ENCODE measurements at places on chromosomes 12 and 14.
A peak's percentile ranks its signal among the peaks of the same experiment; 100 is the strongest.

- no peak for DNase-seq
Measured at GRCh38 chr12:132145334-132145733, 1.1 kb downstream of the NOC4L start.

GRCh38 chr12:89355243-89356068 lies 3.2 kb upstream of the DUSP6 start:
- DNase-seq: no peak

DNA sequence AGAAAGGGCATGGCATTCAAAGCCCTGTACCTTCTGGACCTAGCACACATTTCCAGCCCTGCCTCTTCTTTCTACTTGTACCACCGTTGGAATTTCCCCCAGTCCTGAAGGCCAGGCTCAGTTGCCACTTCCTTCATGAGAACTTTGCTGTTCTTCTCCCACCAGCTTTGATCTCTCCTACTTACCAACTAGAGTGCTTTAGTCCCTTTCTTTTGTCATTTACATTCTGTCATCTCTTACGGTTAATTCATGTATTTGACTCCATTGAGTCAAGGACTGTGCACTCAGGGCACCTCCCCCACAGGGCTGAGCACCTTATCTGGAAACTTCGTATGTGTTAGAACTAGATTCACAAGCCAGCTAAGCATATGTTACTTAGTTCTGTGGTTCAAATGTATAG lies 26.3 kb downstream of the BICDL1 start:
- DNase-seq: peak; percentile 35

GRCh38 chr12:42129595-42130204 lies 15.0 kb downstream of the GXYLT1 start:
- no peak for DNase-seq

GRCh38 chr12:127150028-127150427 lies 1116.9 kb upstream of the TMEM132C start:
- no peak for DNase-seq

- DNase-seq: no peak
Measured at GRCh38 chr12:19757317-19757877, 318.1 kb downstream of the AEBP2 start.

DNA sequence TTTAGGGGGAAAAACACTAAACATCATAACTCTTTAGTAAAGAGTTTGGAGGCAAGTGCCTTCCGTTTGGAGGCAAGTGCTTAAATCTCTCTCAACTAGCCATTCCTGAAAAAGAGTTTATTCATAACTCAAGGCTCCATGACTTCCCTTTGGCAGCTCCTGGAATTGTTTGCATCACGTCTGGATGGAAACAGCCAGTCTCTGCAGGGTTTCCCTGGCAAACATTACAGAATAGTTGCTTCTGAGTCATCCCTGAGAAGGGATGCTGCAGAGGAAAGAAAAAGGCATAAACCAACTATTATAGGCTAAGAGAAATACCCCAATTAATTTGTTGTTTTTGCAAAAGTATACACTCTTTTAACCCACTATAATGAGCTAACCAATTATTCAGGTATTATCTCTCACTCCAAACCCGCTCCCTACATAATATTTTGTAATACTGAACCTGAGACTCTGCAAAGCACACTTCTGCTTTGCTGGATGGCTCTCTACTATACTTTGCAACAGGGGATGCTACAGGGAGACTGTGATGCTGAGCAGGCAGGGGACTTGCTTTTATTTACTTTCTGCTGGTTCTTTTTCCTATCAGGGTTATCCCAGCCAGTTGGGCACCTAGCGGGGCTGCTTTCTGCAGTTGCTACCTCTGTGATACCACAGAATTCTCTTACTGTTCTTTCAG lies 497.7 kb downstream of the FUT8 start:
- no peak for DNase-seq

DNA sequence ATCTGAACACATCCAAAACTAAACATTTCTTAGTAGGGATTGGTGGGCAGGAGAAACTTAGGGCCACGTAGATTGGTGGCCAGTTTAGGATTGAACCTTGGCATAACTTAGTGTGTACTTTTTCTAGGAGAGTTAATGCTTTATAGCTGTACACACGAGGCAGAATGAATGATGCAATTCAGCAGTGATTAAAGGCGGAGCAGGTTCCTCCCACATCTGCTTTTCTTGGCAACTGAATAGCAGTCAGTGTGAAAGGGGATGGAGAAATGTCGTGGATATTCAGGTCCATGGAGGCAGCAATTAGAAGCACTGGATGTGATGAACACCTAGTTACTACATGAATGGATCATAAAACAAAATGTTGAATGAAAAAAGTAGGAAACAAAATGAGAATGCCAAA lies 493.8 kb downstream of the FUT8 start:
- DNase-seq: no peak

DNA sequence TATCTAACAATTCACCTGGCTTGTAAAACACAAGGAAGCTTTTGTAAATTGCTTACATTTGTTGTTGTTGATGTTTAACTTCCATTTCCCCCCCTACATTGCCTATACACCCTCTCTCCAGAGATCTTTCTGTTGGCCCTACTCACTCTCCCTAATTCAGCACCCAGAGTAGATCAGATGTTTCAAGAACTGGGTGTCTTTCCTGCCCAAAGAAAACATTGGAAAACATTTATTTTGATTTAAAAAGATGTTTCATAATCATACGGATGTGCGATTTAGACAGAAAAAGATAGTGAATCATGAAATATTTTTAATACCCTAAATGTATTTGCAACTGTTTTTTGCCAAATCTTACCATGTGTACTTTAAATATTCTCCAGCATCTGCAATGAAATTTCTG lies 446.4 kb upstream of the RGS6 start:
- DNase-seq: no peak

GRCh38 chr12:1132311-1132710 lies 141.3 kb downstream of the ERC1 start:
- DNase-seq: no peak

DNA sequence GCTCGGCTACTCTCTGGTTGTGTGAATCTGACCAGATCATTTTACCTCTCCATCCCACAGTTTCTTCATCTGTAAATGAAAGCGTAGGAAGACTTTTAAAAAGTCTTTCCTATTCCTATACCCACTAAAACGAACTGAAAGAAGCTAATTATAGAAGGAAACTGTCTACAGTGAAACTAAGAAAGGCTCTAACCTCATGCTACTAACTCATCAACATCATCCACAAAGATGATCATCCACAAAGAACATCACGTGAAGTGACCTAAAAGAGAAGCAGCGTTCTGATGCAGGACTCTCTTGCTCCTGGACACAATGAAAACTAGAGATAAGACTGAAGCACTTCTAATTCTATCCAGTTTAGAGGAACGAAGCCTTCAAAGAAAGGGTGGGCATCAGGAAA lies 58.5 kb upstream of the OSBPL8 start:
- DNase-seq: no peak

DNA sequence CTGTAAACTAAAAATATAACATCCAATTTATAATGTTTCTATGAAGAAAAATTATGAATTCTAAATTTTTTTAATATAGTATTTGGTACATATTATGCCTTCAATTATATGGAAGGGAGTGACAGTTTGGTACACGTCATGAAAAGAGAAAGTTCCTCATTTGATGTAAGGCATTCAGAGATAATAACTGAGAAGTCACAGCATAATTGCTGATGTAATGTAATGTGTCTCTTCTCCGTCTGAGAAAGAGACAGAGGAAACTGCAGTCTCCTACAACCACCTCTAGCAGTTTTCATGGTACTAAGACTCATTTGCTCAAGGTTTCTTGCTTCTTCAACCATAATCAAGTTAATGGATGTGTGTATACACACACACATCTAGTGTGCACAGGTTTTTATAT lies 2.3 kb upstream of the CD69 start:
- DNase-seq: no peak

GRCh38 chr12:25992026-25992782 lies 33.7 kb downstream of the RASSF8 start:
- DNase-seq: no peak

GRCh38 chr14:104844306-104845032 lies 20.6 kb upstream of the CEP170B start:
- DNase-seq: no peak

DNA sequence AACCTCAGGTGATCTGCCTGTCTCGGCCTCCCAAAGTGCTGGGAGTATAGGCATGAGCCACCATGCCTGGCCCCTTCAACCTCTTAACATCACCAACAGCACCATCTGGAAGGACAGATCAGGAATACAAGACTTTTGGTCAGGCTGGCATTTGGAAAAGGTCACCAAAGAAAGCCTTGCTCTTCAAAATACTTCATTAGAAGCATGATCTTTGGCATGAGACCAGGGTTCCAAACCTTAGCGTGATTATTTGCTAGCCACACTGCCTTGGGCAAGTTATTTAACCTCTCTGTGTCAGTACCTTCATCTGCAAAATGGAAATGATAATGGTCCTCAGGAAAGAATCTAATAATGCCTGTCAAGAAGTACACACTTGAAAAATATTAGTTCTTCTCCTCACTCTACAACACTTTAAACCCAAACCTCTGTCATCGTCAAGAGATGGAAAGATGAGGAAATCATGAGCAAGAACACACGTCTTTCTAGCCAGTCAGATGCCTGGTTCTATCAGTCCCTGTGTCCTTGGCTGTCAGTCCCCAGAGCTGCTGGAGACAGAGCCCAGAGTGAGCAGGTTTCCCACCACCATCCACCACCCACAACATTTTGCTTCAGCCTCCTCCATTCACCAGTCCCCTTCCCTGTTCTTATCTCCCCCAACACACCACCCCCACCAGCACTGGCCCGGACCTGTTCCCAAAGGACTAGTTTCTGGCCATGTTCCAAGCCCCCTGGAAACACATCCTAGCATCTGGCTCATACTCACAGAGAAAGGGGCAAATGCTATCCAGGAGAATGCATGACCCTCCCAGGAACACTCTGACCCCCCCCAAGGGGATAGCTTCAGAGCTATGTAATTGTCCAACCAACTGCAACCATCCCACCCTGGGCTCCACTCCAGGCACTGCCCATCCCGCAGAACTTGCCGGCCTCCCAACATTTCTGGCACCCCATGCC lies 2.0 kb downstream of the ADCY6 start:
- no peak for DNase-seq

DNA sequence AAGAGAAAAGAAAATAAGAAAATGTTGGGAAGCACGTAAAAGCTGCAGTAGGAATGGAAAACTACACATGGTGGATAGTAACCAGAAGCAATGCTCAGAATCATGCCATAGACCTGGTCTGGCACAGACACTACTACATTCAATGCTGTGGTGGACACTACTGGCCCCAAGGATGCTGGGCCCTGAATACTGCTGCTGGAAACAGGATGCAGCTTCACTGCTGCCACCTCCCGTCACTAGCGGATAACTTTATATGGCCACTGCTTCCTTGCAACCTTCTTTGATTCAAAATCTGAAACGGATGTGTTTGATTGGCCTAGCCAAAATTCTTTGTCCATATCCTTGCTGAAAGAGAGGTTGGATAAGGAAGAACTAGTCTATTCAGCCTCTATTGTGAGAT lies 30.7 kb downstream of the ADCY6 start:
- DNase-seq: no peak

GRCh38 chr12:84305144-84305543 lies 607.5 kb downstream of the SLC6A15 start:
- DNase-seq: no peak

- DNase-seq: no peak
Measured at GRCh38 chr14:68922886-68923285, 56.2 kb downstream of the ACTN1 start.

DNA sequence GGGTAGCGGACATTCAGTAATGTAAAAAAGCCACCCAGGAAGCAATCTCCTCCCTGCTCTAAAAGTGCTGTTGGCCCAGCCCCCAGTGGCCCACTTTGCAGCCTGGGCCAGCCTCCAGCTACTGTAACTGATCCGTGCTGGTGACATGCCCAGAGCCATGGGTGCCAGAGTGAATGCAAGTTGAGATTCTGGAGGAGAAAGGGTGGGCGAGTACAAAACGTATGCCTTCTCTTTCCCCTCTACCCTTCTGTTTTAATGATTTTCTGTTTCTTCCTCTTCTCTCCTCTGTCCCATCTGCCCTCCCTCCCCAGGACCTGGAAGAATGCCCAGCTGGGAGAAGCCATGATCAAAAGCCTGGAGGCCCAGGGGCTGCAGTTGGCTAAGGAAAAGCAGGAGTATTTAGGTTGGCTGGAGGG lies 16.9 kb downstream of the PLEKHD1 start:
- DNase-seq: no peak

GRCh38 chr12:95279856-95280255 lies 62.2 kb downstream of the VEZT start:
- no peak for DNase-seq

- DNase-seq: no peak
Measured at GRCh38 chr12:125861299-125862281, 796.4 kb downstream of the AACS start.

DNA sequence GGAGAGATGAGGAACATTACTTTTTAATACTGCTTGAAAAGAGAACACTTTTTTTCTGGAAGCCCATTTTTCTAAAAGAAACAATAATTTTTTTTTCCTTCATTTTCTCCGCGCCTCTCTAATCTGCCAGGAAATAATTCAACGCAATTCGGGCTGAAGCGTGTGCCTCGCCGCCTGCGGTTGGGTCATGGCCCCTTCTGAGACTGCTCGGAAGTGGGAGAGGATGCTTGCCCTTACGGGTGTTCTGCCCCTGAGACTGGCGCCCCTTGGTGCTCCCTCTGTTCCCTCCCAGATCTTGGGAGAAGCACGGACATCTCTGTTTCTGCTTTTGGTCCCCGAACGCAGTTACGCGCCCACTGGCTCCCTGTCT lies 332 bp upstream of the TBC1D30 start:
- DNase-seq: no peak

- no peak for DNase-seq
Measured at GRCh38 chr12:113782873-113783272, 183.3 kb downstream of the RBM19 start.

- no peak for DNase-seq
Measured at GRCh38 chr12:10739157-10740118, 16.3 kb upstream of the YBX3 start.

DNA sequence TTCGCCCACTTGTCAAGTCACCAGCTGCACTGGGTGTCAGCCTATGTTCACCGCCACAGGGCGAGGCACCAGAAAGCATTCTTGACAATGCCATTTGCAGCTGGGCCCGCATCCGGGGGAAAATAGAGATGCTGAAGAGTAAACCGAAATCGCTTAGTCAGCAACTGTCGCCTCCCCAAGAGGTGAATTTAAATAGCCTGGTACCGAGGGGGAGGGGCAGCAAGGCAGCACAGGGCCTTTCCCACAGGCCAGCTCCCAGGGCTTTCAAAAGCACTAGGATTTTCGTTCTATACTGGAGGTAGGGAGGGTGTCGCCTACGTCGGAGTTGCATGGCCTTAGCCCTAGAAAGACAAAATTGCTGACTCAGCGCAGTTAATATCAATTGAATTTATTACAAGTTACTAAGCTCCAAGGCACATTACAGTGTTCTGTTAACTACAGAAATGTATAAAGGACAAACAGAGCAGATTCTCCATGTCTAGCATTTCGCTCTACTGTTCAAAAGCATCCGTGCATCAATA lies 4.3 kb downstream of the IRF2BPL start:
- peak; percentile 44 for DNase-seq

DNA sequence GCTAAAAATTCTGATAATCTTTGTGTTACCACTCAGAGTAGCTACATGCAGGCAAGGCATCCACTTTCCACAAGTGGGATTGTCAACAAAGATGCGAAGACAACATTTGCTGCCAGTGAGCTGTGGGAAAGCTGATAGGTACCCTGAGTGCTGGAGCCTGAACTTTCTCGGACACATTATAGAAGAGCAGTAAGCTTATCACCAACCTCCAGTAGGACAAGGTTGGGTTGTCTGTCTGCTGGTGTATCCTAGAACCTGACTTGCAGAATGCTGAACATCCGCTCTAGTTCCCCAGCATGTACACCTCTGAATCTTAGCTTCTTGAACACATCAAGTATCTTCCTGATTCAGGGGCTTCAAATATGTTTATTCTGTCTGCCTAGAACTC lies 103.8 kb upstream of the PPM1H start:
- DNase-seq: no peak

GRCh38 chr12:58081488-58081887 lies 140.1 kb downstream of the ATP23 start:
- no peak for DNase-seq
